ENCODE measurements at places on chromosomes 1 and 21. TPM values are rescaled to one million over a fixed set of nuclear protein-coding genes. Genes with fewer than 3 reads are reported as not detected.

TRPM2 gene
- 28.4 TPM for polyA plus RNA-seq

BRDT gene
- not detected for polyA plus RNA-seq

DNA sequence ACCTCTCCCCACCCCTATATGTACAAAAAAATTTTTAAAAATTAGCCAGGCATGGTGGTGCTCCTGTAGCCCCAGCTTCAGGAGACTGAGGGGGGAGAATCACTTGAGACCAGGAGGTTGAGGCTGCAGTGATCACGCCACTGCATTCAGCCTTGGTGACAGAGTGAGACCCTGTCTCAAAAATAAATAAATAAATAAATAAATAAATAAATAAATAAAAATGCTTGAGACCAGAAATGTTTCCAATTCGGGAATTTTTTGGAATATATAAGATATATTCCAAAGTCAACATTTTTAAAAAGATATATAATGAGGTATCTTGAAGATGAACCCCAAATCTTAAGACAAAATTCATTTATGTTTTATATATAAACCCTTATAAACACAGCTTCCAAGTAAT, 42.4 kb upstream of the RAB4A start:
- H3K36me3 ChIP-seq = no peaks in the 10 kb centered on the region
- DNase-seq = no peak
- peaks cover 35% of the 10 kb centered on the region for H3K4me1 ChIP-seq
- H3K27me3 ChIP-seq = peaks cover 27% of the 10 kb centered on the region

GRCh38 chr1:40039245-40039756, 1.2 kb upstream of the CAP1 start:
- H3K27ac ChIP-seq = peak overlapping the region; percentile 100
- peak overlapping the region; percentile 98 for H3K4me3 ChIP-seq
- no peak for DNase-seq

- no peak overlapping the region for H3K4me3 ChIP-seq
- H3K27me3 ChIP-seq = no peaks in the 10 kb centered on the region
- no peaks in the 10 kb centered on the region for H3K36me3 ChIP-seq
- no peak for DNase-seq
Measured at GRCh38 chr1:76294482-76295194, 220.1 kb downstream of the ST6GALNAC3 start.

PLPPR4 gene
- 0.48 TPM for polyA plus RNA-seq

KCNC4 gene
- polyA plus RNA-seq = 2.1 TPM

SYPL2 gene
- 0.51 TPM for polyA plus RNA-seq

DNA sequence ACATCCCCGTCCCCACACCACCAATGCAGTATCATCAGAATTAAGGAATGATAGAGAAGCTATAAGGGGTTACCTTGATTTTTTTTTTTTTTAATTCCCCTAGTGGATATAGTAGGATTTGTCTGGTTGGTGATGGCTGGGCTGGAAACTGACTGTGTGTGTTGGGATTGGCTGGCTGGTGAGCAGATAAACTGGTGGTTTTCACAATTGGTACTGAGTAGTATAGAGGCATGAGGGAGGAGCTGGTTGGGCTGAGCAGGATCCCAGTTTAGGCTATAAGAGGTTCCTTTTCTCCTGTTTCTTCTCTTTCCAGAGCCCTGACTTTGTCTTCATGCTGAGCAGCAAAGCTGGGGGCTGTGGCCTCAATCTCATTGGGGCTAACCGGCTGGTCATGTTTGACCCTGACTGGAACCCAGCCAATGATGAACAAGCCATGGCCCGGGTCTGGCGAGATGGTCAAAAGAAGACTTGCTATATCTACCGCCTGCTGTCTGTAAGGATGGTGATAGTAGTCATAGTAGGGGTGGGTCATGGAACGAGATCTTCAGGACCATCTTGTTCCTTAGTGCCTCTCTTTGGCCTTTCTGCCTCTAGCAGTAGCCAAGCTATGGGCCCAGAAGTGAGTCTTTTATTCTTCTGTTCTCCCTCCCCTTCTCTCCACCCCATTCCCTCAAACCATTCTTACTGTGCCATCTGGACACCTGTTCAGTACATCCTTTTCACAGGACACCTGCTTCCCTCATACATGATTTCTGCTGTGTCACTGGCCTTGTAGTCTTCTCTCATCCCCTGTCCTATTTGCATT, 26.9 kb downstream of the RAD54L start:
- DNase-seq = no peak
- H3K27ac ChIP-seq = no peak overlapping the region

LCA5L gene
- polyA plus RNA-seq = 0.26 TPM

All from spleen (tissue), 13 donors.